SHP77 treated with DMSO at 0.1 percent for 48 hours (cell line): ENCODE measurements at places on chromosomes 5 and 9.

DNA sequence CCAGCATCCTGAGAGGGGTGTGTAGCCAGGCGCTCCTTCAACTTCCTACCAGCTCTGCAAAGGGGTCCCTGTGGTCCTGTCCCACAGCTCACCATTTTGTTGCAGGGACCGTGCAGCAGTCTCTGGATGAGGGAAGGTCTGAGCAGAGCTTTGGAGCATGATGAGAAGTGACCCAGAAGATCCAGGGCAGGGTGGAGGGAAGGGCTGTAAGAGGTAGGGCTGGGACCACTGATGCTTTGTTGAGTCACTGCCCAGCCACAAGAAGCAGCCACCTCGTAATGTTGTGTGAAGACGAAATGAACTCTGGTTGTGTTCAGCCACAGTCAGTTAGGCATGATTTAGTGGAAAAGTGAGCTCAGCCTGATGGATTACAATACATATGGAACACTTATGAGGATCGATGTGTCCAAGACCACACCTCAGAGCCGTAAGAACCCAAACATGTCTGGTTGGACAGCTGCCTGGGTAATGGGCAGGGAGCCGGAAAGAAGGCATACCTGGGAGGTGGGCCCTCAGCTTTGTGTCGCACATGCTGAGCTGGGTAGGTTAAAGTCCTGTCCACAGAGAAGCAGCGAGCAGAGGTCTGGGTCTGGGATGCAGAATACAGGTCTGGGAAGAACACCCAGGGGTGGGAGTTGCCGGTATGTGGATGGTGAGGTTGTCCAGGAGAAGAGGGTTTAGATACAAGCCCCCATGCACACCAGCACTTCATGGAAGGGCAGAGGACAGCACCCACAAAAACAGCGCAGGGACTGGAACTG lies 250.1 kb downstream of the GADD45G start:
- DNase-seq: no peak

DNA sequence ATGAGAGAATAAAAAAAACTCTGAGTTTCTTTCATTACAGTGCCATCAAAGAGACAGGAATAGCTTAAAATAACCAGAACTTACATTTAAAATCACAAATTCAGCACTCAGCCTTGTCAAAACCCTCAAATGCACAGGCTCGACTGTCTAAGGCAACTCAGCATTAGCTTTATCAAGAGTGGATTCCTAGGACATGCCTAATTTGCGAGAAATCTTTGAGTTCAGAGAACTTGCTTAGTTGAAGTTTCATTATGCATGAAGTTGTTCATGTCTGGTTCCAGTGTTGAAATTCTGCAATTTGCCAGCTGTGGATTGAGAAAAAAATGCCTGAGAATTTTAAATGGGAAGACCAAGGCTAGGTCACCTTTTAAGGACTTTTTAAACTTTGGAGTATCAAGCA lies 151.1 kb downstream of the LRRC70 start:
- DNase-seq: no peak

DNA sequence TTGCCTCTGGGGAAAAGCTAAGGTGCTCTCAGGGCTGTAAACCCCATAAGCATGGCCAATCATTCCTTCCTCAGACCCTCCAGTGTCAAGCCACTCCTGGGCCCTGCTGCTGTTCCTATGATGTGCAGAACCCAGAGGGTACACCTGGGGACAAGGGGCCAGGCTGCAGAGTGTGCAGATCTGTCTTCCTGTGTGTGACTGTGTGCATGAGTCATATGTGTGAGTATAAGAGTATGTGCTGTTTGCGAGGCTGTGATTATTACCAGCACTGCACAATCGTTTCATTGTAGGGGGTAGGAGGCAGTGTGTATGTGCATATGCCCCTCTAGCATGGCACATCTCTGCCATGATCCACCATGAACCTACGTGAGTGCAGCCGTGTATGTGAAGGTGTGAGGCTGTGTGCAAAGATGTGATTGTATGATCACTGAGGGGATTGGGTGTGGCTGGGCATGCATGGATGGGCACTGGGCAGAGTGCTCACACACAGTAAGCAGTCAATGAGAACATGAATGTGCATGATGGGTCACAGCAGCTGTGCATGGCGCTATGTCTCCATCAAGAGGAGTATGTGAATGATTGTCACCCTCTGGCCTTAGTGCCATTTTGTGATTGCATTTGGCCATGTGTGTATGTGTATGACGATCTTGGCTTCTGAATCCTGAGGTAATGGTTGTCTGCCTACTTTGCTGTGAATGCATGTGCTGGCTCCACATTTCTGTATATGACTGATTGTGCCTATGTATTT lies 2.4 kb upstream of the OR1K1 start:
- no peak for DNase-seq

DNA sequence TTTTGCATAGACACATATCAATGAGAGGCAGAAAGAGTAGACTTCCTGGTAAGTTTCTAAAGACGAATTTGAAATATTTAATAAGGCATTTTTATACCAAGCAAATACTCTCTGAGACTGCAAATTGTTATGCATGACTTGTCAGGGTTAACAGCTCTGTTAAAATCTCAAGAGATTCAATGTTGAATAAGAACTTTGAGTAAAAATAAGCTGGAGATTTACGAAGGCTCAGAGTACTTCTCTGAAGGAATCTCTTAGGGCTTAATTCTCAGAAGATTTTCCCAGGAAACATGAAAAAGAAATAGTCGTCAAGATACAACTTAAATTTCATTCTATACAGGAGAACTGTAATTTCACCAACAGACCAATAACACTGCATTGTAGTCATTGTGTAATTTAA lies 259.4 kb downstream of the CDH18 start:
- DNase-seq: no peak

DNA sequence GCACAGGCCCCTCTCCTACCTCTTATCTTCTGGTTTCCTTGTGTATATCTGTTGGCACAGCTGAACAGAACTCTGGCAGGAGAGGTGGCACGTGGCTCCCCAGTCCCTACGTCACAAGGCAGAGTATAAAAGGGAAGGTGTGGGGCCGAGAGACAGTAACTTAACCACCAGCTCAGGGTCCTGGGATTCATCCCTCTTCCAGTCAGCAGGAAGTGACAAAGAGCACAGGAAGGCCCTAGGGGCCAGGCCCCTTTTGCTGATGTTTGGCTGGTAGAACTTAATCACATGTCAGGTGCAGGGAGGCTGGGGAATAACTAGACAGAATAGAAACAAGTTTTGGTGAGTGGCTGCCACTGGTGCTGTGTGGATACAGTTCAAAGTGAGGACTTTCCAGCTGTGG lies 4.5 kb upstream of the ICE1 start:
- no peak for DNase-seq

DNA sequence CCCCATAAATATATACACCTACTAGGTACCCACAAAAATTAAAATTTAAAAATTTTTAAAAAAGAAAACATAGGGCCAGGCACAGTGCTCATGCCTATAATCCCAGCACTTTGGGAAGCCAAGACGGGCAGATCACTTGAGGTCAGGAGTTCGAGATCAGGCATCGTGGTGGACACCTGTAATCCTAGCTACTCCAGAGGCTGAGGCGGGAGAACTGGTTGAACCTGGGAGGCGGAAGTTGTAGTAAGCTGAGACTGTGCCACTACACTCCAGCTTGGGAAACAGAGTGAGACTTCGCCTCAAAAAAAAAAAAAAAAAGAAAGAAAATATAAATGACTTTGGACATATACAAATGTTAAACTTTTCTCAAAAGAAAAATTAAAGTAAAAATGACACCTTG lies 33.3 kb upstream of the RNF38 start:
- no peak for DNase-seq

DNA sequence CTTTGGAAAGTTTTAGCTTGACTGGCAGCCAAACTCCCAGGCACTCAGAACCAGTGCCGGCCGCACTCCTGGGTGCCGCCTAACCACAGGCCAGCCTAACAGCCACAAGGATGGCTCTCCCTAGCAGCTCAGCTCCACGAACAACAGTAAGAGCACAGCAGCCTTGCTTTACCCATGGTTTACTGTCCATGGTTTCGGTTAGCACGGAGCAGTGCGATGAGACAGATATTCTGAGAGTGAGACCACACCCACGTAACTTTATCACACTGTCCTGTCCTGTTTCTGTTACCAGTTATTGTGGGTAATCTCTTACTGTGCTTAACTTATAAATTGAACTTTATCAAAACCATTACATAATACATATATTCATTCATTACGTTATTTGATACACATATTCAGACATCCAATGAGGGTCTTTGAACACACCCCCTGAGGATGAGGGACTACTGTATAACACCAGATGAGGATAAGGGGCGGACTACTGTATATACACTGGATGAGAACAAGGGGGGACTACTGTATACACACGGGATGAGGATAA lies 12.4 kb downstream of the CLPTM1L start:
- DNase-seq: no peak
